Myocyte (in vitro differentiated cells): ENCODE measurements at places on chromosomes 1 and 21. TPM values are rescaled to one million over a fixed set of nuclear protein-coding genes. Genes with fewer than 3 reads are reported as not detected.

Gene OR2M3
- total RNA-seq, result not detected in 2 replicates

Gene PTGS2
- not detected in 2 replicates for total RNA-seq

Gene ITLN1
- not detected in 2 replicates for total RNA-seq

Gene NT5C1A
- total RNA-seq, result 2.3 and 4.8 TPM in 2 replicates

Gene RBM11
- total RNA-seq, result not detected in 2 replicates

Gene PTPRC
- total RNA-seq, result 0.05 and 0.16 TPM in 2 replicates

Gene SLAMF6
- not detected in 2 replicates for total RNA-seq
